ENCODE measurements at places on chromosomes 1 and 21.

- no peak for DNase-seq
These were observed 68.8 kb upstream of the C1orf174 start for GRCh38 chr1:3968851-3969250.

DNA sequence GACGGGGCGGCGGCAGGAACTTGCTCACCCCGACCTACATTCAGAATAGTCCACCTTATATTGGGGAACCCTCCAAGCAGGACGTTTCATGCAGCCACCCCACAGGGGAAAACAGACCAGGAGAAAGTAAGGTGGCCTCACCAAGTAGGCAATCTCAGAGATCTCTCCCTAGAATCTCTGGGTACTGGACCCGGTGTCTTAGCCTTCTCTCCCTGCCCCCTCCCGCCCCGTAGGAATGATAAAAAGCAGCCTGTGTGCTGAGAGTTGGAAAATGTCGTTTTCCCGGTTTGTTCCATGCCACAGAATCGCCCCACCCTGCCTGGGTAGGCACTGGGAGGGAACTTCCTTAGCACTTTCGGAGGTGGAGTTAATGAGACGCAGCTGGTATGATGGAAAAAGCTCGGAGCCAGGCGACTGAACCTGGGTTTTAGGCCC lies 789 bp upstream of the PTPN14 start:
- DNase-seq = no peak

DNA sequence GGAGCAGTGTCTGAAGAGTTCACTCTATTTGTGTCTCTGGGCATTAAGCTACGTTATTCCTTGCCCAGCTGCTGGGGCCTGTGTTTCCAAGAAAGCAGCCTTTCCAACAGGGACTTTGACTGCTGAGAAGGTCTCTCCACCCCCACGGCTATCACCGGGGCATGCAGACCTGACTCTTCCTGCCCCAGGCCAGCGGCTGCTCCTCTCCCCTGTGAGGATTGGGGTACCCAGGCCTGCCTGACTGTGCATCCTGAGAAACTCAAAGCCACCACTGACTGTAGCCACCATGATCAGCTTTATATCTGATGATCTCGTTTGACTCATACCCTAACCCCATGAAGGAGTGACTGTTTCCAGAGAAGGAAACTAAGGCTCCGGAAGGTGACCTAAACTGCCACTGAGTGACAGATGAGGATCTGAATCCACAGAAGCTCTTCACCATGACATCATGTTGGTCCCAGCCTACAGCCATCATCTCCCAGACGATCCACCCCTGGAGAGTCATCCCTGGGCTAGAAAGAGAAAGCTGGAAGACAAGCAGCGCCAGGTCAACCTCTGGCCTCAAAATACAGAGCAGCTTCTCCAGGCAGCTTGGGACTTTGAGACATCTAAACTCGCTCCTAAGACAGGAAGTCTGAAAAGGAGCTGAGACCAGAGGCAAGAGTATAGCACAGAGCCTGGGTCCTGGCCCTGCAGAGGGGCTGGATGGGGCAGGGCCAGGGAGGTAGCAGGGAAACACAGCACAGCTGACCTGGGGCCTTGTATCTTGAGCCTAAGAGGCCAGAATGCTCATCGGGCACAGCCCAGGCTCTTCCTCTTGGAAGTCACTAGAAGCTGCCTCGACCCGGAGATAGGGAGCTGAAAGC lies 244.0 kb upstream of the VAMP3 start:
- no peak for DNase-seq

- DNase-seq = no peak
These were observed 72.2 kb downstream of the NME7 start for GRCh38 chr1:169295425-169295824.

- no peak for DNase-seq
These were observed 128.8 kb downstream of the KIAA0319L start for GRCh38 chr1:35428360-35428759.

DNA sequence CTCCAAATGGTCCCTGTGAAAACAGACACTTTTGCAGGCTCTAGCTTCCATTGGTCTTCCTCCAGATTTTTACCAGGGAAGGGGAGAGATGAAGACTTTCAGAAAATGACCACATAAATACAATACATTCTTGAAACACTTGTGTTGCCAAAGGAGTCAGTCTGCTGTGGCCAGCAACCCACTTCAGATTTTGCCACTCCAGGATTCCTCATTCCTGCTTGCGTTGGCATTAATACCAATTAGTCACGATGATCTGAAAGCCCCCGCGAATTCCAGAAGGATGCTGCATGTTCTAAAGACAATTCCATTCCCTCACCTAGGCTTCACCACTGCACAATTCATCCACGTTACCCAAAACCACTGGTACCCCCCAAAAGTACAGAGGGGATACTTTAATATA lies 7.9 kb upstream of the BACE2 start:
- no peak for DNase-seq

DNA sequence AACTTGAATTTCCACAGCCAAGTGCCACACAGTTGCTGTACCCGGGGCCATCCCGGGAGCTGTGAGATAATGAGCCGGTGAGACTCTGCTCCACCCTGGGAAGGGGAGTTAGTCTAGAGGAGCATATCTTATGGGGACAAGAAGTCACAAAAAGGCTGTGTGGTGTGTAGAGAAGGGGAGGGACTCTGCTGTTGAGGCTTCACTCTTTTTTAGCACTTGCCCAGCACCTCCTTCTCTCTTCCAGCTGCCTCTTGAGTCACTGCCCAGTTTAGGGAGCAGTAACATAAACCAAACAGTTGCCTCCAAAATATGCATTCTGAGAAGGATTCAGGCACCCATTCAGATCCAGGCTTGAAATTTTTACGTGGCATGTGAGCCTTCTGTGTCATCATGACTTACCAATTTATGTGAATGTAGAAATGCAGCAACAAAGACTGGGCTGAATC lies 744 bp upstream of the WDR26 start:
- DNase-seq = no peak

GRCh38 chr1:3433596-3434320 lies 20.7 kb upstream of the ARHGEF16 start:
- no peak for DNase-seq

DNA sequence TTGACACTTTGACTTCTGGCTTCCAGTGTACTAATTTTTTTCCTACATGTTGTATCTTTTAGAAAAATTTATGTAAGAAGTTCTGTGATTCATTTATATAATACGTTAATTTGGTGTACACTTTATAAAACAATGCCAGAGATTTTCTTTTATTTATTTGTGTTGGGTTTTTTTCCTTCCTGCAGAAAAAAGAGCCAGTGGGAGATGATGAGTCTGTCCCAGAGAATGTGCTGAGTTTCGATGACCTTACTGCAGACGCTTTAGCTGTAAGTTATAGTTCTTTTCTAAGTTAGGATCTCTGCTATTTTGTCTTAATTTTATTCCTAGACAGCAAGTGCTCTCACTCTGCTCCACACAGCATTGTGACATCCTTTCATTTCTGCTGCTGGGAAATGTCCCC lies 14.4 kb downstream of the SARS1 start:
- no peak for DNase-seq

- no peak for DNase-seq
These were observed 300.7 kb upstream of the RGS18 start for GRCh38 chr1:191857600-191857999.

GRCh38 chr1:164794356-164794755 lies 235.4 kb downstream of the PBX1 start:
- DNase-seq = no peak

DNA sequence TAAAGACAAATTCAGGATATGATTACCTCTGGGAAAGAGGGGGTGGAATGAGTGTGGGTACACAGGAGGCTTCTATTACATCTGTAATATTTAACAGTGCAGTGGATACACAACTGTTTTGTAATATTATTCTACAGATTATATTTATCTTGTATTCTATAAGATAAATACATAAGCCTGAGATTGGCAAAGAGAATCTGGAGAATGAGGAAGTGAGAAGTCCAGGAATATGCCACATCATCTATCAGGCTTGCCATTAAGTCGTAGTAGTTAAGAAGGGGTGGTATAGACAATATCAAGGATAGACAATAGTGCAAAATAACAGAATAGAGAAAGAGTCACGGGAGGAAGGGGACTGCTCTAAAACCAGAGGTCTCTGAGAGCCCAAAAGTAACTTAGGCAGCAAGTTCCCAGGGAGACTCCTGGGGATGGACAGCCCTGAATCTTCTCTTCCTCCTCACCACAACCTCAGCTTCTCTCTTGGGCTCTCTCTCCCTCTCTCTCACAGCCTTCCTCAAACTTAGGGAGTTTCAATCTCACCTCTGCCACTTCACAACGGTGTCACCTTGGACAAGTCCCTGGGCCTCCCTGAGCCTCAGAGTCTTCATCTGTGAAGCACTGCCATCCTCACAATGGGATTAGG lies 14.0 kb upstream of the PTAFR start:
- no peak for DNase-seq

- no peak for DNase-seq
These were observed 88.5 kb upstream of the DEPDC1 start for GRCh38 chr1:68585351-68585750.

DNA sequence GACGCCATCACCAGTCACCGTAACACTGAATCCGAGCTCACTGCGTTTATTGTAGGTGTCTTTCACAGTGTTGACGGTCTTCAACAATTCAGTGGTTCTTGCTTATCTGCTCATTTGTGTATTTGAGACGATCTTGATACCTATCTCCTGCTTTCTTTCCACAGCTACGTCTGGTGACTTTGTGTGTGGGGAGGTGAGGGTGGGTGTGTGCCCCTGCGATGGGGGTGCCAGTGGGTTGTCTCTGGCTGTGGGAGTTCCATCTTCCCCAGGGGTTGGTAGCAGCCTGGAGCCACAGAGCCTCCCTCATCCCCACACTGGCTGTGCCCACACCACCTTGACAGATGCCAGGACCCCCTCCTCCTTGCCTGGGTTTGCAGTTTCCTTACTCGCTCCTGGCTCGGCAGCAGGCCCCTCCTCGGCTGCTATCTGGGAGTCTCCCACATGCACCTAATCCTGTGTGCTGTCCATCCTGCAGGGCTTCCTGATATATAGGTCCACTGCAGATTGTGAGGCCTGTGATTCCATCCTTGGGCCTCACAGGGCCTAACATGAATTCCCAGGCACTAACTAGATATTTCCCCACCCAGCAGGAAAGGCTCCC lies 6.3 kb upstream of the PARP1 start:
- DNase-seq = no peak

DNA sequence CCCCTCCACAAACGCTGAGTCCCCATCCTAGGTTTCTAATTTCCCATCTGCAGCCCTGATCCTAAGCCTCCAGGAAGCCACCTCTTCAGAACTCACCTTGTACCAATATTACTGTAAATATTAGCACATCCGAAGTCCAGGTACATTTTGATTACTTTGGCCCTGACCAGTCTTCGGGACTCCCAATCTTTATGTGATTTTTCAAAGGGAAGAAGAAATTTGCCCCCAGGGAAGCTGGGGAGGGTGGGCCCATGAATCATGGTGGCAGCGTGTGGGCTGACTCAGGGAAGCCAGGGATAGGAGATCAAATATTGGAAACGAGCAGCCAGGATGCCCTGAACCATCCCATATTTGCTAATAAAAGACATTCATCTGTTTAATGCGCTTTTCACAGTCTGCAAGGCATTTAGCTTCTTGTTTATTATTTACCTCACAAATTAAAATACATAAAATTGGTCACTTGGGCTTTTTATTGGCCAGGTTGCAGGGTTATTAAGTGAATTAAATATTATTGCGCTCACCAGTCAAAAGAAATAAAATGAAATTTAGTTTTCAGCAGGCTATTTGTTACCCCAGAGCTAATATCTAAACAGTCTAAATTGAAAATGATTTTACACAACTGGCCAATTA lies 46.6 kb downstream of the KIAA0040 start:
- no peak for DNase-seq

Measured in stimulated activated CD8-positive, alpha-beta memory T cell treated with anti-CD3 and anti-CD28 coated beads, Interleukin-4, amount 100 ng/mL, for 1 hour (primary cell).